ENCODE measurements at places on chromosomes 11 and 22.

DNA sequence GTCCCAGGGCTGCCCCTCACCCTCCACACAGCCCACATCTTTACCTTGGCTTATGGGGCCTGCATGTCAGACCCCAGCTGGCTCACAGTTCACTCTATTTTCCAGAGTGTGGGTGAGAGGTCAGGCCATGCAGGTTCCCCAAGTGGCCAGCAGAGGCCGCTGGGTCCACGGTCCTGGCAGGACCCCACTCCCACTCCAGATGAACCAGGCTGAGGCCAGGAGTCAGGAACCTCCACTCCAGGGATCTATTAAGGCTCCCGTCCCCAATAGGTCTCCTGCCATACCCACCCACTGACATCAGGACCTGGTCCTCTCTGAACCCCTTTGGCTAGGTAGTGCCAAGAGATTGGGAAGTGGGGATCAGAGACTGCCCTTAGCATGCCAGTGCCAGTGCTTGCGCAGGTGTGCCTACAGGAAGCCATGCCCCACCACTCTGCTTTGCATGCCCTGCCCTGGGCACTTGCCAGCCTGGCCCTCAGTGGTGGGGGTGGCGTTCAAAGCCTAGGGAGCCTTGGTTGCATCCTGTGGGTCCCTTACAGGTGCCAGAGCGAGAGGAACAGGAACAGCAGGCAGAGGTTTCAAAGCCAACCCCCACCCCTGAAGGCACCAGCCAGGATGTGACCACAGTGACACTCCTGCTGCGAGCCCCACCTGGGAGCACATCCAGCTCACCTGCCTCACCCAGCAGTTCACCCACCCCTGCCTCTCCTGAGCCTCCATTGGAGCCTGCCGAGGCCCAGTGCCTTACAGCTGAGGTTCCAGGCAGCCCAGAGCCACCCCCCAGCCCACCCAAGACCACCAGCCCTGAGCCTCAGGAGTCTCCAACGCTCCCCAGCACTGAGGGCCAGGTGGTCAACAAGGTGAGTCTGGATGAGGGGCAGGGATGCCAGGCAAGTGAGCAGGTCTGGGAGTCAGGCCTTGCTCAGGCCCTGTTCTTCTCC is 8.3 kb downstream of the SMTN start:
- no peak for DNase-seq

DNA sequence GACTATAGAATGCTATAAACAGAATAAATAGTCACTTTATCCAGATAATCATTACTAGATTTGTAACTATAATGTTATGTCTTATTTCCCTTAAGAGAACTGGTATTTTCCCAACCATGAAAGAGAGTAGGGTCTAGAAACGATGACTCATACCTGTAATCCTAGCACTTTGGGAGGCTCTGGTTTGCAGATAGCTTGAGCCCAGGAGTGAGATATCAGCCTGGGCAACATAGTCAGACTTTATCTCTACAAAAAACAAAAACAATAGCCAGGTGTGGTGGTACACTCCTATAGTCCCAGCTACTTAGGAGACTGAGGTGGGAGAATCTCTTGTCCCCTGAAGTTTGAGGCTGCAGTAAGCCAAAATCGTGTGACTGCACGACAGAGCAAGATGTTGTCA is 30.9 kb downstream of the OR52A5 start:
- DNase-seq = no peak

DNA sequence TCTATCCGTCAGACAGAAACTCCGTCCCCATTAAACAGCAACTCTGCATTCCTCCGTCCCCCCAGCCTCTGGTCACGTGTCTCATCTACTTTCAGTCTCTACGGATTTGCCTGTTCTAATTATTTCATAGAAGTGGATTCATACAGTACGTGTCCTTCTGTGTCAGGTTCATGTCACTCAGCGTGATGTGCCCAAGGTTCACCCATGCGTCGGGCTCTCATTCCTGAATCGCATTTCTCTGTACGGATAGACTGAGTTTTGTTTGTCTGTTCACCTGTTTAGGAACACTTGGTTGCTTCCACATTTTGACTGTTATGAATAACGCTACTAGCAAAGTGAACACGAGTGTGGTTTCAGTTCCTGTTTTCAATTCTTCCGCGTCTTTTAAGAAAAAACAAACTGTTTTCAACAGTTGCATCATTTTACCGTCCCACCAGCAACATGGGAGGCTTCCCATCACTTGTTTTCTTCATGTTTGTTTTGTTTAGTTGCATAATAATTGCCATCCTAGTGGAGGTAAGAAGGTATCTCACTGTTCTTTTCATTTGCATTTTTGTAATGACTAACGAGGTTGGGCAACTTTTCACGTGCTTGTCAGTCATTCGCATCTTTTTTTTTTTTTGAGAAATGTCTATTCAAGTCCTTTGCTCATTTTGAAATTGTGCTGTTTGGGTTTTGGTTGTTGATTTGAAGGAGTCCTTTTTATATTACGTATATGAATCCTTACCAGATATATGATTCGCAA is 8.9 kb upstream of the NLRP6 start:
- DNase-seq = no peak

DNA sequence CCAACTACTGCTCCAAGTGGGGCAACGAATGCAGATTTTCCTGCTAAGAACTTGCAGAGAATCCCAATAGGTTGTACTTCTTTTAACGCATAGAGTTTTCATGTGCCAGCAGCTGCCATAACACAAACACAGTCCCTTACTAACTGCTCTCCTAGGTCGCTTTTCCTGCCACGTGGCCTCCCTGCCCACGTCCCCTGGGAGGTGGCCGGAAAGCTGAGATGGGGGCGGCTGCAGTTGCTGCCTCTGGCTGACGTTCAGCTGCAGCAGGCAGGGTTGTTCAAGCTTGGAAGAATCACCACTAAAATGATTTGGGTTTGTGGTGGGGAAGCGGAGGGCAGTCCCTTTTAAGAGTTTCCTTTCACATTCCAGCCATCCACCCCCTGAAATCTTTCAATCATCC is 39.3 kb downstream of the ZNF202 start:
- no peak for DNase-seq

GRCh38 chr11:101169944-101170343 is 40.3 kb upstream of the PGR start:
- no peak for DNase-seq

- no peak for DNase-seq
Observed at GRCh38 chr11:1570531-1570895, 1.6 kb downstream of the DUSP8 start.

- DNase-seq = no peak
Observed at GRCh38 chr11:125123947-125124617, 12.7 kb upstream of the TMEM218 start.

- DNase-seq = no peak
Observed at GRCh38 chr11:113773092-113773415, 438 bp downstream of the ZW10 start.

- no peak for DNase-seq
Observed at GRCh38 chr11:83241291-83241946, 44.7 kb downstream of the CCDC90B start.

DNA sequence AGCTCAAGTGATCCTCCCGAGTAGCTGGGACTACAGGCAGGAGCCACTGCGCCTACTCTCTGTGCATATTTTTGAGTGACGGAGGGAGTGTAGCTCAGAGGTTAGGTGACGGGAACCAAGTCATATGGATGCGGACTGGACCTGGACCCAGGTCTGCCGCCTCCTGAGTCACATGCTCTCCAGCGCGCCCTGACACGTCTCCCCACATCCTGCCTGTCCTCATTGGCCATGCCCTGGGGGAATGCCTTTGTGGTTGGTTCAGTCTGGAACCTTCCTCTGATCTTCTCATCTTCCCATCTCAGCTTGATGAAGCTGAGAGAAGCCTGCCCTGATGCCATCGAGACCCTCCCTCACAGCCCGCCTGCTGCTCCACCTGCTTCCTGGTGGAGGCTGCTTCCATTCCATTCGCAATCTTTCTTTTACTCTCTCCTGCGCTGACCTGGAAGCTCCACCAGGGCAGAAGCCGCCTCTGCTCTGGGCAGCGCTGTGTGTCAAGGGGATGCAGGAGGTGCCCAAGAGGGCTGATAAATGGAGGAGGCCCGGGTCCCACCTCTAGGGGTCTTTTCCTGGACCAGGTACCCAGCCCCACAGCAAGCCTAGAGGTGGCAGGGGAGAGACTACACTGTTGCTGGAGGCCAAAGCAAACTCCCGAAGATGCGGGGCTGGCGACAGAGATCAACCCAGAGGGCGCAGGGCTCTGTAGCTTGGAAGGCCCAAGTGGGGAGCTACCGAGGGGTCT is 13.9 kb upstream of the BAIAP2L2 start:
- no peak for DNase-seq

- DNase-seq = no peak
Observed at GRCh38 chr11:88697139-88697538, 359.6 kb upstream of the CTSC start.

DNA sequence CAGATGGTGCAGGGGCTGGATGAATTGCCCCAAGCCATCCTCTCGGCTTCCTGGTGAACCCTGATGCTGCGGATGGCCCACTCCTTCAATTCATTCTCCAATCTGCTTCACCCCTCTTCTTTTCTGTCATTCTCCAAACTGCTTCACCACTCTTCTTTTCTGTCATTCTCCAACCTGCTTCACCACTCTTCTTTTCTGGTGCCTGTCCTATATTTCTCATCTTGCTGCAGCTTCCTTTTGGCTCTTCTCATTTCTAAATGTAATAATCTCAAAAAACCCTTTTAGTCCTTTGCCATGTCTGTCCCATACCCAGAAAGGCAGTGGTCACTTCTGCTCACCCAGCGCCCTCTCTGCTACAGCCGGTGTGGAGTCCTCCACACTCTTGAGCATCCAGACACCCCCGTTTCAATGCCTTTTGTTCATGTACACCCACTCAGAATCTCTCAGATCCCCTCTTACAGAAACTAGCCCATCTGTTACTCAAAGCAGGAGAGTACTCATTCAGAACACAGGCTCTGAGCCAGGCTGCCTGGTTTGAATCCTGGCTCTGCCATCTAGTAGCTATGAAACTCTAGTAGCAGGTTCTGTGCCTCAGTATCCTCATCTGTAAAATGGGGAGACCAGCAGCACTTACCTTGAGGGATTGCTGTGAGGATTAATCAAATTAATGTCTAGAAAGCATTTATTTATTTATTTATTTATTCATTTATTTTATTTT is 14.9 kb downstream of the SERPIND1 start:
- no peak for DNase-seq

DNA sequence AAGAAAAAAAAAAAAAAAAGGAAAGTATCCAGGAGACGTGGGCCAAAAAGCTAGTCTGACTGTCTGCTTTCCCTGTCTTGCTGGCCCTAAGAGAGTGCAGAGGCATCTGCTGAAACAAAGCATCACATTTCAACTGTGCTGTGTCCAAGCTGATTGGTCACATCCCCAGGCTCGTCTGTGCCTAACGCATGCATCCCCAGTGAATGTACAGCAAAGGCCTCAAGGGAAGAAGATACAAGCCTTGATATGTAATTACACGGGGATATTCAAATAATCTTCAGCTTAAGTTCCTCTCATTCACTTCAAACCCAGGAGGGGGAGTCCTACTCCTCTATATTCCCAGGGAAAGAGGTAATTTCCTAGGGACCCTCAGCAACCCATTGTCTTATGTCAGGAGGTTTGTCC is 5.4 kb upstream of the SORL1 start:
- DNase-seq = no peak

All from stimulated activated CD4-positive, alpha-beta T cell treated with anti-CD3 and anti-CD28 coated beads, Interleukin-1b, Interleukin-23, amount 100 ng/mL, for 24 hours (primary cell).